ENCODE measurements at places on chromosomes 1 and 21.

DNA sequence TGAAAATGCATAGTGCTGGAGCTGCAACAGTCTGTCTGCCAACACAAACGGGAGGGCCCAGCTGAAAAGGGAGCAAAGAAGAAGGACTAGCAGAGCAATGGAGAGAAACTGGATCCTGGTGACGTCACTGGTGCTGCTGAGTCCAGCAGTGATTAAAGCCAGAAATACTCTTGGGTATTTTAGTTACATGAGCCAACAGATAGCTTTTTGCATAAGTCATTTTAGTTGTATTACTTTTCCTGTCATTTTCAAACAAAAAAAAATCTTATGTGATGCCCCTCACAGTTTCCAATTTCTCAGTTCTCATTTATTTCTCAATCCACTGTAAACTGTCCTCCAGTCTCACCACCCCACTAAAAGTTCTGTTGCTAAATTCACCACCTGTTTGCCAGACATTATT, 38.7 kb upstream of the NEK7 start:
- no peak for DNase-seq

- no peak for DNase-seq
Measured at GRCh38 chr1:39416609-39417008, 74.8 kb upstream of the BMP8A start.

DNA sequence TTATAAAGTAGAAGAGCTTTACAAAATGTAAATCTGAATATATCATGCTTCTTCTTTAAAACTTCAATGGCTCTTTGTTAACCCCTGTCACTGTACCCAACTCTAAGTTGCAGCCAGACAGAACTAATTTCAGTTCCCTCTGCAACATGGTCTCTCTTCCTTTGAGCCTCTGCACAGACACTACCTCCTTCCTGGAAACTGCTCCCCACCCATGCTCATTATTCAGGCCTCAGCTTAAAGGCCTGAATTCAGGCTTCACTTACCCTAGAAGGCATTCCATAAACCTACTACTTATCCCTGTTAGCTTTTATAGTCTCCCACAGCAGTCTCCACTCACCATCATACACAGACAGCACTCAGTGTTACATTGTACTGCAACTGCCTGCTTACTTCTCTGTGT, 2.6 kb upstream of the EEIG2 start:
- no peak for DNase-seq

DNA sequence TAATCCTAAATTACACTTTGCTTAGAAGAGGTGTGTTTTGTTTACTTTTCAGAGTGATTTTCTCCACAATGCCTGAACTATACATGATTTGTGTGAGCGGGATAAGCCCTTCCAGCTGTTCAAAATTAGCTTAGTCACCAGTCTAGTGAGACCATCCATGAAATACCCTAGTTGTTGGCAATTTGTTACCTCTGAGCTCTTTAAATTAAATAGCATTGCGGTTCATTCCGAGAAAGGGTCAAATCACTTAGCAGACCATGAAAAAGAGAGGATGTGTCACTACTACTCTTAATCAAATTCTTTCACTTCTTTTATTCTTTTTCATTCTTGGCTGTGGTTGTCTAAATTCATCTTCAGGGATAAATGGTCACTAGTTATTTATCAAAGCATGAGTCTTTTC, 11.9 kb upstream of the VAV3 start:
- no peak for DNase-seq

DNA sequence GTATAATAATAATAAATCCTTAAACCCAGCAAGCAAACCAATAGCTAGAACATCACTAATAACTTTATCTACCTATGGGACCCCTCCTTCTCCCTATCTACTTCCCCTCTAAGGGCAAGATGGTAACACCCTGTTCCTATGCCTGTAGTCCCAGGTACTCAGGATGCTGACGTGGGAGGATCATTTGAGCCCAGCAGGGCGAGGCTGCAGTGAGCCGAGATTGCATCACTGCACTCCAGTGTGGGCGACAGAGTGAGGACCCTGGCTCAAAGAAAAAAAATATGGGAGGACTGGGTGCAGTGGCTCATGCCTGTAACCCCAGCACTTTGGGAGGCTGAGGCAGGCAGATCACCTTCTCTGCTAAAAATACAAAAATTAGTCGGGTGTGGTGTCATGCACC, 143.1 kb upstream of the SLC45A1 start:
- no peak for DNase-seq

DNA sequence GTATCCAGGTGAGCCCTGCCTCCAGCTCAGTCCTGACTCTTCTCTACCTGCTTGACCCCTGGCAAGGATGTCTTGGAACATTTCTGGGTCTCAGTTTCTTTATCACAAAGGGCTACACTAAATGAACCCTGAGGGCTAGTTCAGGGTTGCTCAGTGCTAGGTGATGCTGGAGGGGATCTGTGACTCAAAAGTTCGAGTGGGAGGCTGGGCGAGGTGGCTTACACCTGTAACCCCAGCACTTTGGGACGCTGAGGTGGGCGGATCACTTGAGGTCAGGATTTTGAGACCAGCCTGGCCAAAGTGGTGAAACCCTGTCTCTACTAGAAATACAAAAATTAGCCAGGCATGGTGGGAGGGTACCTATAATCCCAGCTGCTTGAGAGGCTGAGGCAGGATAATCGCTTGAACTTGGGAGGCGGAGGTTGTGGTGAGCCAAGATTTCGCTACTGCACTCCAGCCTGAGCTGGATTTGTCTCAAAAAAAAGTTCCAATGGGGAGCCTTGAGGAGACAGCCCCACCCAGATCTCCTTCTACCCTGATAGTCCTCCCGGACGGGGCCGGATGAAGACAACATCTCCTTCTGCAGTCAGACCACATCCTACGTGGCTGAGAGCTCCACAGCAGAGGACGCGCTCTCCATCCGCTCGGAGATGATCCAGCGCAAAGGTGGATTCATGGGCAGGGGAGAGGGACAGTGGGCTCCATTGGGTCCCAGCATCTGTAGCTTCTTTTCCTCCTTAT, 48.9 kb downstream of the YARS1 start:
- DNase-seq = no peak

DNA sequence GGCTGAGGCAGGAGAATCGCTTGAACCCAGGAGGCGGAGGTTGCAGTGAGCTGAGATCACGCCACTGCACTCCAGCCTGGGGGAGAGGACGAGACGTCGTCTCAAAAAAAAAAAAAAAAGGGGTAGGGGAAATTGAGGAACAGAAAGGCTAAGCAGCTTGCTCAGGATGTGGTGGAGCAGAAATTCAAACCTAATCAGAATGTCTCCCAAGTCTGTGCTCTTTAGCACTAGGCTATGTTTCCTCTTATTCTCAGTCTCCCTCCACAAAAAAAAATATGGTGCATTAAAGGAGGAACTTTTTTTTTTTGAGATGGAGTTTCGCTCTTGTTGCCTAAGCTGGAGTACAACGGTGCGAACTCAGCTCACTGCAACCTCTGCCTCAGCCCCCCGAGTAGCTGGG, 114.2 kb downstream of the SLC16A1 start:
- no peak for DNase-seq

DNA sequence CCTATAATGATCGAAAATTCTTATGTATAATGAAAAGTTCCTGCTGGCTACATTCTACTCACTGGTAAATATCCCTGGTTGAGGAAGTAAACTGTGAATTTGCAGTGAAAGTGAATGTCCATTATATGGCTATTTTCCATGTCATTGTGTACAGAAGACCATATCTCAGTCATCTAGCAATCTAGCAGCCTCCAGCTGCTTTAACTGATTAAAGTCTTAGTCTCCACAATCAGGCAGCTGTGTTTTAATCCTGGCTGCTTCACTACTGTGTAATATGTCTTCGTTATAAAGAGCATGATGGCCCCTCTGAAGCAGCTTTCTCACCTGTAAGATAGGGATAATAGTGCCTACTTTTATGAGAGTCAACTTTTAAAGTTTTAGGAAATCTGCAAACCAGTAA, 11.4 kb downstream of the CLCA2 start:
- DNase-seq = no peak

DNA sequence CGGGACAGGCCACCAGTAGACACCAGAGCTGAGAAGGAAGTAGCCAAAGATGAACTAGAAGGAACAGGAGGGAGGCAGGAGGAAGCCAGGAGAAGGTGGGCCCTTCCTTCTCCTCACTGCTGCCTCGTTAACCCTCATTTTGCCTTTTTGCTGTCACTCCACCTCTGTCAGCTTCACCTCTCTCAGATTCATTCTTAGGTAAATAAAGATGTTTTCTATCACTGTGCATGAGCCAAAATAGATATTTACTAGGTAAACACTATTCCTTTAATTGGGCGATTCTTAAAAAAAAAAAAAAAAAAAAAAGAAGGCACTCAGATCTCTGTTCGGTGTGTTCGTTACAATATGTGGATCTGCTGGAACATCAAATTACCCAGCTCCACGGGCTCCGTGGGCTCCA, 112.3 kb downstream of the GLUL start:
- no peak for DNase-seq

- no peak for DNase-seq
Measured at GRCh38 chr1:245279346-245279745, 124.6 kb downstream of the KIF26B start.

DNA sequence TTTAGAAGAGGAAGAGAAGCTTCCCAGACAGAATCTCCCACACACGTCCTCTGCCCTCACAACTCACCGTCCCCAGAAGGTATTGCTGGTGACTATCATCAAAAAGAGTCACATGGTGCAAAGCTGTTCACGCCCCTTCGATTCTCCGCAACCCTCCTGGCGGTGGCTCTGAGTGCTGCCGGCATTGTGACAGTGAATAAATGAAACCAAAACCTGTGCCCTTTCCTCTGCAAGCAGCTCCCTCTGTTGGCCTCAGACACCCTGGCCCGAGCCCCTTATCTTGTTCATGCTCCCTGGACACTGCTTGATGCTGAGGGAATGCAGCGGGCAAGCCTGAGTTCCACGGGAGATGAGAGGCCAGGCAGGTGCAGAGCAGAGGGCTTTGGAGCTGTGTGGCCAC, 510.3 kb downstream of the NPHP4 start:
- DNase-seq = peak; percentile 12

DNA sequence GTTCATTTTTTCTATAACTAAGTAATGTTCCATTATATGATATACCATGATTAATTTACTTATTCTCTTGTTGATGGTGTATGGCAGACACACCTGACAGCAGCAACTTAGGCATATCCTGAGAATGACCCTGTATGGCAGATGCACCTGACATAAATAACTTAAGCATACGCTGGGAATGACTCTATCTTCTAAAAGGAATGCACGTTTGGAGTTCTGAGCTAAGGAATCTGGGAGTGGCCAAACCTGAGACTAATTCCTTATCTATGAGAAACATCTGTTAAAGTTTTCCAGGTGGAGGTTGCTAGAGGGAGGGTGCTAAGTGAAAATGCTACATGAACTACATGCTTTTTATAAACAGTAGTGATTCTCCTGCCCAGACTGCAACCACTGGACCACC, 96.7 kb upstream of the RGS18 start:
- no peak for DNase-seq

GRCh38 chr21:27129215-27129614, 162.3 kb upstream of the ADAMTS5 start:
- no peak for DNase-seq

DNA sequence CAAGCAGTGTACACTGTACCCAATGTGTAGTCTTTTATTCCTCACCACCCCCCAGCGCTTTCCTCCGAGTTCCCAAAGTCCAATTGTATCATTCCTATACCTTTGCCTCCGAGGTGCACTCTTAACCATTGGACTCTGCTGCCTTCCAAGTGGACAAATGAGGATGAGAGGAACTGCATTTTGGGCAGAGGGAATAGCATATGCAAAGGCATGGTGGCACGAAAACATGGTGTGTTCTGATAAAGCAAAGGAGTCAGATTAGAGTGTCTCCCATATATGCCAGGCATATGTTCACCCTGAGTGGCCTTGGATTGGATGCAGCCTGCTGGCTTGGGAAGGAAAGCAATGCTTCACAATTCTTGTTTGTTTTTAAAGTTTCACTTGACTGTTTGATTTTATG, 25.5 kb downstream of the FGGY start:
- DNase-seq = no peak

DNA sequence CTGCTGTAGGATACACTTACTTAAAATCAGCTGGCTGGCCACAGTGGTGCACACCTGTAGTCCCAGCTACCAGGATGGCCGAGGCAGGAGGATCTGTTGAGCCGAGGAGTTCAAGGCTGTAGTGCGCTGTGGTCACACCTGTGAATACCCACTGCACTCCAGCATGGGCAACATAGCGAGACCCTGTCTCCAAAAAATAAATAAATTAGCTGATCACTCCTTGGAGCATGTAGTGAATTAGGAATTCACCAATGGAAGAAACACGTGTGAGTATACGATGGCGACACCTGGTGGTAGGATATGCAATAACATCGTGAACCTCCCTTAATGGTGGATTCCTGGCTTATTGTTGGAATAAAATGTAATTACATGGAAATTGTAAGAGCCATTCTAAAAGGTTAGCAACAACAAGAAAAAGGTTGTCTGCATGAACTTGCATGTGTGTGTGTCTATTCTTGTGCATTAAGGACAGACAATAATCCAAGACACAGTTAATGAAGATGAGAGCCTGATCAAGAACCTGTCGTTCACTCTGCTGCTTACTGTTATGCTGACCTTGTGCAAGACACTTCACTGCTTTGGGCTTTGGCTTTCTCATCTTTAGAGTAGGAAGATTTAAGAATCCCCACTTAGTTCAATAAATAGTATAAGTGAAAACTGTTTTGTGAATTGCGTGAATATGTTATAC, 38.6 kb upstream of the COX20 start:
- no peak for DNase-seq

GRCh38 chr1:215104283-215104682, 21.7 kb downstream of the KCNK2 start:
- no peak for DNase-seq

- DNase-seq = no peak
Measured at GRCh38 chr1:7862211-7863060, 9.6 kb upstream of the UTS2 start.

GRCh38 chr1:4128616-4129015, 228.5 kb upstream of the C1orf174 start:
- DNase-seq = no peak

DNA sequence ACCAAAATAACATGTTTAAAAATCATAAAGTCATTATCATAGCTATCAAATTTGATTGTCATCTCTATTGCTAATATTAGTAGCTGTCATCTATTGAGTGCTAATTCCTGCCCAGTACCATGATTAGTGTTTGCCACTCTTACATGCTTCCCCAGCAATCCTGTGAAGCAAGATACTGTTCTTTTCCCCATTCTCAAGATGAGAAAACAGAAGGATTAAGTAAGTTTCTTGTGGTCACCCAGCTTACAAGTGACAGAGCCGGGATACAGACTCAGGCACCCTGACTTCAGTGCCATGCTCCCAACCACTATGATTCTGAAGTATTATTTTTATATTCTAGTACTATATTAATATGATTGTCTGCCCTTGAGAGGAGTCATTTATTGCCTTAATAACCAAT, 36.5 kb downstream of the LRRC8C start:
- no peak for DNase-seq

DNA sequence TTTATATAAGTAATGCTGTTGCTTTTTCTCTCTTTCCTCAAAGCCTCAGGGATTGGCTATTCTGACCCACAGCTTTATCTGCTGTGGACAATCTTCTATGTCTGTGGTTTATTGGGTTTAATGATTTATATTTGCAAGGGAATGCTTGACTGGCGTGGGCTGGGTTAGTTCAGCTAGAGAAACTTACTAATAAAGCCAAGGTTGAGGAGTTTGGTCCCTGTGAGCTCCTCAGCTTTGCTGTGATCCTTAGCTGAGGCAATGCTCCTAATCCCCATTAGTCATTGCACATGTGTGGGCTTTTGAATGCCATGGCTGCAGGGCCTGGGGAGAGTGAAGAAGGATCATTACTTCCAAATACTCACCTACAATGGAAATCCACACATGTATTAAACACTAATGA, 179.3 kb downstream of the ZNF326 start:
- no peak for DNase-seq

All from stimulated activated CD8-positive, alpha-beta memory T cell treated with anti-CD3 and anti-CD28 coated beads, Interleukin-7, amount 100 ng/mL, for 48 hours (primary cell).